ENCODE measurements at places on chromosomes 11 and 22.

DNA sequence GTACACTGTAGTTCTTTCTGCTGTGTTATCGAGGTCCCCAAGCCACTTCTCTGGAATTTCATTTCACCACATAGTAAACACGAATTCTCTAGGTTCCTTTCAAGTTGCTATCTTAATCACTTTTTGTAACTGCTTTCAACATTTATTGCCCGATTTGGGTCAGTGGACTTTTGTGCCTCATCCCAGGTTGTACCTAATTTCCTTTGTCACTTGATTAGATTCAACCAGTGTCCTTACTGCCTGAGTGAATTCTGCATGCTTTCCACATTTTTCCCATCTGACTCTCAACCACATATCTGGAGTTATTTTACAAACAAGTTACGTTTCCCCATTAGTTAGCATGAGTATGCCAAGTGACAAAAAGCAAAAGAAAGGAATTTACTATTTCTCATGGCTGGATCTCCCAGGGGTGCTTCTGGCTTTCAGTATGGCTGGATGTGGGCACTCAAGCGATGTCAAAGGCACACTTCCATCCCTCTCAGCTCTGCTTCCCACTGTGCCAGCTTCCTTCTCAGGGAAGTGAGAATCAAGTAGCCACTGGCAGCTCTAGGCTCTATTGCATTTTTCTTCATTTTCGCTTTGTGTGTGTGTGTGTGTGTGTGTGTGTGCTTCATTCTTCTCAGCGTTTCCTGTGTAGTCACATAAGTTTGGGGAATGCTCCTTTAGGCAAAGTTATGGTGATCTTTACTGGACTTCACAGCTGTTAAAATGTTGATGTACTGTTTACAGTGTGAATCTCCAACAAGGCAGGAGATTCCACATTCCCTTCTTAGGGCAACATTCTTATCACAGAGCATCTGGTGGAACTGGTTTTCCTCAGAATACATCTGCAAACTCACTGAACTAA, 128.9 kb downstream of the DBX1 start:
- peak; percentile 66 for DNase-seq

- no peak for DNase-seq
These were observed 1290.4 kb downstream of the BRD1 start for GRCh38 chr22:48537343-48537680.

- DNase-seq = no peak
These were observed 35.0 kb downstream of the MUC5B start for GRCh38 chr11:1257916-1258315.

GRCh38 chr11:11363674-11364073, 10.6 kb upstream of the CSNK2A3 start:
- no peak for DNase-seq

DNA sequence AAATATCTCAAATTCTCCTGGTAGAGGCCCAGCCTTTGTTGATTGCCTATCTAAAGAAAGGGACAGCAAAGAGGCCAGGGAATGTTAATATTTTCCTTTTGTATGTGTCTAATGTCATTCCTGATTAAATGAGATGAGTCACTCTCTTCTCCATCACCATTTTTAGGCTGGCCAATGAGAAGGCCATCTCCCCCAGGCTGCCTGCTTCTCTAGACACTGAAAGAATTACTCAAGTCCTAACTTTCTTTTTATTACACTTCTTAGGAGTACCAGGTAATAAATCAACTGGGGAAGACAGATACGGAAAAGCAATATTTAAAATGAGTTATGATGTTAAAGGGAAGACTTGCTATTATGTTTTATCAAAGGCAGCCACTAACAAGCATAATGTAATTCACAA, 259.2 kb upstream of the SORL1-AS1 start:
- no peak for DNase-seq

- DNase-seq = peak; percentile 2
These were observed 5.5 kb downstream of the RAB3IL1 start for GRCh38 chr11:61911701-61912529.

GRCh38 chr11:74784234-74784633, 35.6 kb downstream of the RNF169 start:
- no peak for DNase-seq

DNA sequence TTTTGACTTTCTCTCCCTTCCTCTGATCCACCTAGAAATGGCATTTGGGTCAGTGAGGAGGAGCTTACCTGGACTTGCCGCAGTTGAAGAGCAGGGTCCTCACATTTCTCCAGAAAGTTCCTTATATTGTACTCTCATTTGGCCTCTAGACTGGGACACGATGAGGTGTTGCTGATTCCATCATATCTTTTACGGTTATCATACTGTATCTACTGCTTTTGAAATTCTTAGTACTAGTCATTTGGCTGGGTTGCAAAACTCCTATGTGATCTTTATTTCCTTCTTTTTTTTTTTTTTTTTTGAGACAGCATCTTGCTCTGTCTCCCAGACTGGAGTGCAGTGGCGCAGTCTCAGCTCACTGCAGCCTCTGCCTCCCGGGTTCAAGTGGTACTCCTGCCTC, 58.7 kb upstream of the FAM181B start:
- DNase-seq = no peak

- DNase-seq = no peak
These were observed 31.2 kb downstream of the KCNJ1 start for GRCh38 chr11:128835741-128836430.

GRCh38 chr22:44098966-44099530, 74.9 kb downstream of the PARVB start:
- no peak for DNase-seq

- no peak for DNase-seq
These were observed 86.0 kb downstream of the RPS6KA4 start for GRCh38 chr11:64444838-64445441.

GRCh38 chr11:59894616-59895015, 16.0 kb downstream of the OOSP3 start:
- no peak for DNase-seq

DNA sequence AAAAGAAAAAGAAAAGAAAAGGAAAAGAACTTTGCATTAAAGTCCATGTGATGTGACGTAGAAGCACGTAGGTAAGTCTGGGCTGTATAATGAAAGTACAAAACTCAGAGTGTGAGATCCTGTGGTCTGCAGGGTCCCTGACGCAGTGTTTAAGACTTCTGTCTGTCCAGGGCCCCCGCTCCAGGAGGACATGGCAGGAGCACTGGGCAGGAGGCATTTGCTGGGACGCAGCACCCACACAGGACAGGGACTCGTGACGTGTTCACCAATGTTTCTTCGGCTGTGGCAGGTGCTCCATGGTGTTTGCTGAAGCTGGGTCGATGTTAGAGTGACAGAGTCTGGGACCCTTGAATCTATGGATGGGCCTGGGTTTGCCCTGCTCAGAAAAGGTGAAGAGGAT, 348.1 kb downstream of the BRD1 start:
- no peak for DNase-seq

DNA sequence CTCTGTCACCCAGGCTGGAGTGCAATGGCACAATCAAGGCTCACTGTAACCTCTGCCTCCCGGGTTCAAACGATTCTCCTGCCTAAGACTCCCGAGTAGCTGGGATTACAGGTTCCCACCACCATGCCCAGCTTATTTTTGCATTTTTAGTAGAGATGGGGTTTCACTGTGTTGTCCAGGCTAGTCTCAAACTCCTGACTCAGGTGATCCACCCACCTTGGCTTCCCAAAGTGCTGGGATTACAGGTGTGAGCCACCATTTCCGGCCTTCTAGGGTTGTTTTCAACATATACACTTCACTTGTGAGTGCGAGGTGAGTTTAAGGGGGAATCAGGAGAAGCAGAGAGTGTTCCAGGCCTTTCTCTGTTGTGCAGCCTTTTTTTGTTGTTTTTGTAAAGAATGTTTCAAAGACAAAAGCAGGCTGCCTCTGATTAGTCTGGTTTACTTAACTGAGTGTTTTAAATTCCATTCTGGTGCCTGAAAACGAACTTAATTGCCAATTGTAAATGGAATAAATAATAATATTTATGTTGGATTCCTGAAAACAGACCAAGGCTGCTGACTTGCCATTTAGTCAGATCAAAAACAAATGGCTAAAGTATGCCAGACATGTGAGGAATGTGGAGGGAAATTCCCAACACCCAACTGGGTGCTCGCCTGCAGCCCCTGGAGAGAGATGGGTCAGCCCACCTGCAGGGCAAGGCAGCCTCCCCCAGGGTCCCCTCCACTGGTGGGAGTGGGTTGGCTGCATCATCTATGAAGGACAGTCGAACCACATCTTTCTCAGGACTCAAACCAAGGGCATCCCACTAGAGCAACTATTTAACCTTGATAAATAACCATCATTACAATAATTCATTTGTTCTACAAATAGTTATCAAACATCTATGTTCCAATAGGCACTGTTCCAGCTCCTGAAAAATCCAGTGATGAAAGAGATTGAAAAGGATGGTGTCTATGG, 4.6 kb upstream of the RANGAP1 start:
- peak; percentile 36 for DNase-seq

DNA sequence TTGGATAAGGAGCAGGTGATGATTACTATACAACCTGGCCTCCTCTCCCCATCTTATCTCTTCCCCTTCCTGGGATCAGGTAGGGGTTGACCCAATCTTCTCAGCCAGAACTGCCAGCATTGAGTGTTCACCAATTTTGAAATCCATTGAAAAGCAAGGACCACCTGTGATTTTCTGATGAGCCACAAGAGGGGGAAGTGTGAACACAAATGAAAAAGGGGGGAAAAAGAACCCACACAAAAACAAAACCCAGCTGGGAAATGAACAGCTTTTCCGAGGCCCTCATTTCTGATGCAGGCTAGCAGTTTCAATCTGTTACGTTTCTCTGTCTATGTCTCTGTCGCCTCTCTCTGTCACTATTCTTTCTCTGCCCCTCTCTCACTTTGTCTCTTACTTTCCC, 161.9 kb downstream of the INSC start:
- DNase-seq = no peak

Measured in thyroid gland (tissue), 4 donors.